Vagina (tissue), 2 donors: ENCODE measurements at places on chromosomes 3 and 15. TPM values are rescaled to one million over a fixed set of nuclear protein-coding genes. Genes with fewer than 3 reads are reported as not detected.

Gene SAMMSON
- total RNA-seq: not detected

- no peaks in the 10 kb centered on the region for H3K27me3 ChIP-seq
- H3K27ac ChIP-seq: no peak overlapping the region
- H3K4me3 ChIP-seq: no peak overlapping the region
- no peaks in the 10 kb centered on the region for H3K36me3 ChIP-seq
- no peaks in the 10 kb centered on the region for H3K4me1 ChIP-seq
- no peak for DNase-seq
These were observed 32.1 kb upstream of the XCR1 start for GRCh38 chr3:46059432-46059831.

Gene FGF7
- total RNA-seq: 137 TPM

Gene FYCO1
- 45.7 TPM for total RNA-seq

DNA sequence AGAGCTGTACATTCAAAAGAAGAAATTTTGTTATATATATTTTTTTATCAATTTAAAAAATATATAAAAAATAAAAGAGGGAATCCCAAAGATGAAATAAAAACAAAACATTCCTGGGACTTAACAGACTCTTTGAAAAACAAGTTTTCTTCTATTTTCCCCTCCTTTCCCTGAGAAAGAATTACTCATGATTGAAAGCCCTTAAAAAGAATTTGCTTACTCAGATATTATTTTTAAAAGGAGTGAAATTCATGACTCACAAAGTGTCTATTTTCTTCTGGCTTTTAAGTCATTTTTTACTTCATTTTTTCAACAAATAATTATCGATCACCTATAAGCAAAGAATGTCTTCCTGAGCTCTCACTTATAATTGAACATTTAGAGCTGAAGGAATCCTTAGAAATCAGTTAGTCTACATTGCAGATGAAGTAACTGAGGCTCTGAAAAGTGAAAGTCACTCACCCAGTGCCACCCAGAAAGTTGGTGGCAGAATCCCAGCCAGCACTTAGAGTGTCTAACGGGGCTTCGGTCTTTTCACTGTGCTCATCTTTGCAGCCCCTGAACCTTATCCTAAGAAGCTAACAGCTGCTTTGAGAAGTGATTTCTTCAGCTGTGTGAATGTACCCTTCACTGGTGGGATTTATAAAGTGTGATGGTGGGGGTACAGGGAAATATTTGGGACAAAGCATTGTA lies 42.5 kb upstream of the NUDT16 start:
- no peaks in the 10 kb centered on the region for H3K36me3 ChIP-seq
- no peaks in the 10 kb centered on the region for H3K27me3 ChIP-seq
- H3K27ac ChIP-seq: no peak overlapping the region
- H3K4me1 ChIP-seq: no peaks in the 10 kb centered on the region
- DNase-seq: no peak
- no peak overlapping the region for H3K4me3 ChIP-seq

GRCh38 chr15:26759986-26760385 lies 12.9 kb downstream of the GABRB3 start:
- no peak overlapping the region for H3K27ac ChIP-seq
- H3K36me3 ChIP-seq: no peaks in the 10 kb centered on the region
- no peak overlapping the region for H3K4me3 ChIP-seq
- DNase-seq: no peak
- H3K27me3 ChIP-seq: no peaks in the 10 kb centered on the region

Gene EPHA3
- total RNA-seq: 24.1 TPM

Gene ENTPD3
- total RNA-seq: 3.9 TPM

DNA sequence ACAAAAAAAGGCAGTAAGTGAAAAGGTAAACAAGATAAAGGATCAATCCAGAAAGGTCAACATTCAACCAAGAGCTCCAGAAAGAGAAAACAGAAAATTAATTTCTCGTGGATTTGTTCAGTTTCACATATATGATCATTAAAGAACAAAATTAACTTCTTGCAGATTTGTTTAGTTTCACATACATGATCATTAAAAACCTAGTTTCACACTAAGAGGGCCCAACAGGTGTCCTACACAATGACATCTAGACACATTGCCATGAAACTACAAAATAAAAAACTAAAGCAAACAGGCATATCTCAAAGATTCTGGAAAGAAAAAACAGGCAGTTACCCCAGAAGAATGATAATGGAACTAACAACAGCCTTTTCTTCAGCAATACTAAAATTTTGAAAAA lies 22.1 kb downstream of the PHC3 start:
- H3K36me3 ChIP-seq: peaks cover 13% of the 10 kb centered on the region
- H3K4me3 ChIP-seq: no peak overlapping the region
- peaks cover 14% of the 10 kb centered on the region for H3K4me1 ChIP-seq
- no peak for DNase-seq
- no peaks in the 10 kb centered on the region for H3K27me3 ChIP-seq

Gene GHRL
- not detected for total RNA-seq

Gene RAP2B
- 16.0 TPM for total RNA-seq

DNA sequence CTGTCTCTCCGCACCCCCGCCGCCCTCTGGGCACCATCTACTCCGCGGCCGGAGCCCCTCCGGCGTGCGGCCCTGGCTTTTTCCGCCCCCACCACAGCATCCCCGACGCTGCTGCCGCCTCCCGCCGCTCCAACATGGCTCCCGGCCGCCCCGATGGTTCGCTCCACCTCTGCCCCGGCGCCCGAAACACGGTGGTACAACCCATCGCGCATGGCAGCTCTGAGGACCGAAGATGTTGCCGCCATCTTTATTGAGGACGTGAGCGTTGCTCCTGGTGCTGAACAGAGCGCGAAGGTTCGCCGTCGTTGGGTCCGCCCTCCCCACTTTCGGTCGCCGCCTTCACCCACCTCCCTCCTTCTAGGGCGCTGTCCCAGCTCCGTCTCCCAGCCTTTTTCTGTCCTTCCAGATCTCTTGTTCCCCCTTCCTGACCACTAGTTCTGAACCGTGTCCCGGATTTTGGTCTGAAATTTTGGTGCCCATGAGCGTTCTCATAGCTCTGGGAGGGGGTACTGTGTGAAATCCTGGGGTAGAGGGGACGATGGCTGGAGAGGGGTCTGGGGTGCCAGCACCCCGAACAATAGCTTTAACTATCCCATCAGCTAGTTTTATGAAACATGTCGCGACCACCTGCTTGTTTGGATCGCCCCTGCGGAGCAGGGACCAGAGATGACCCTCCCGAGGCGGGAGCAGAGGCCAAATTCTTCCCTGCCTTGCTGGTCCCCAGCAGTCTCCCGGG lies at the start of gene CELSR3:
Gene CELSR3 (minus strand): TSS at position 134 of the 736 bp plus-strand sequence. CDS start 252 bp downstream, outside the sequence.
- DNase-seq: no peak
- no peaks in the 10 kb centered on the region for H3K36me3 ChIP-seq
- peak within 1 kb of the TSS; percentile 18 for H3K27ac ChIP-seq
- peaks cover 16% of the 10 kb centered on the region for H3K4me1 ChIP-seq
- peaks cover 4% of the 10 kb centered on the region for H3K27me3 ChIP-seq

Gene SKOR1
- total RNA-seq: 0.25 TPM

GRCh38 chr15:84648539-84648938 lies 5.5 kb downstream of the WDR73 start:
- H3K27ac ChIP-seq: no peak overlapping the region
- H3K27me3 ChIP-seq: no peaks in the 10 kb centered on the region
- H3K36me3 ChIP-seq: peaks cover 68% of the 10 kb centered on the region
- peaks cover 22% of the 10 kb centered on the region for H3K4me1 ChIP-seq

Gene PRRT3
- 1.7 TPM for total RNA-seq

DNA sequence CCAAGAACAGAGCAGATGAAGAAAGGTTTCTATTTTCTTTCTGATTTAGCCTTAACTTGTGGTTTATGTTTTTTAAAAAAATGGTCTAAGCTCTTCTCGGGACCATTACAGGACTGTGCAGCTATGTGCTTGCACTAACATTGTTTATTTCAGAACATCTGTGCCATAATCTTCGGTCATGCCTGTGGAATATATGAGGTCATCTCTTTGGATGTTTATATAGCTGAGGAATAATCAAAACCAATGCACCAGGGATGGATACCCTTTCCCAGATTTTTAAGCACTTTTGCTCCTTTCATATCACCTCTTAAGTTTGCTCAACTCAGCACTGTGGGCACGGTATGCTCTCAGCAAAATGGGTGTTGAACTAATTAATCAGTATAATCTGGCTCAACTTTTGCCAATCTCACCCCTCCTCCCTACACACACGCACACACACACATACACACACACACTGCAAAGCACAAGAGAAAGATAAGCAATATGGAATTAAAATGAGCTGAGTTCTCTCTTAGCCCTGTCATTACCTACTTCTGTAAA lies 268.5 kb upstream of the TMC3 start:
- peak overlapping the region; percentile 18 for H3K27ac ChIP-seq
- no peak overlapping the region for H3K4me3 ChIP-seq
- no peaks in the 10 kb centered on the region for H3K4me1 ChIP-seq
- no peak for DNase-seq
- H3K27me3 ChIP-seq: no peaks in the 10 kb centered on the region

Gene GANC
- total RNA-seq: 23.1 TPM

- H3K4me1 ChIP-seq: no peaks in the 10 kb centered on the region
- no peaks in the 10 kb centered on the region for H3K36me3 ChIP-seq
- no peak overlapping the region for H3K4me3 ChIP-seq
- no peak overlapping the region for H3K27ac ChIP-seq
- no peak for DNase-seq
- H3K27me3 ChIP-seq: no peaks in the 10 kb centered on the region
These were observed 41.3 kb downstream of the NECTIN3 start for GRCh38 chr3:111112913-111113312.

DNA sequence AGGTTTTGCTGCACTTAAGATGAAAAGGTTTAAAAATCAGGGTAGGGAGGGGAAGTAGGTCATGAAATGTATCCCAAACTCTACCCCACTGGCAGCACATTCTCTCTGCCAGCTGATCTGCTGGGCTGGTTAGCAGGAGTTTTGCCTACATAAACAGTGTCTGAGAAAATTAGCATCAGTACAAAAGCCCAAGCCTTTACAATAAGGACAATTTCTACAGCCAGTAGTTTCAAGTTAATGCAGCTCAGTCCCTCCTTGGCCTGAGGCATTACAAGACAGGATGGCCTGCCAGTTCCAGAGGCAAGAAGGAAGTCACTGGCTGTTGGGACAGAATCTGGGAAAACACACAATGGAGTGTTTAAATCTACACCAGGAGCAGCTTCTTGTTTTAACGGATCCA lies 32.8 kb downstream of the NCEH1 start:
- no peak for DNase-seq
- no peak overlapping the region for H3K27ac ChIP-seq
- H3K36me3 ChIP-seq: no peaks in the 10 kb centered on the region
- H3K4me1 ChIP-seq: peaks cover 30% of the 10 kb centered on the region

- H3K4me3 ChIP-seq: no peak overlapping the region
- no peaks in the 10 kb centered on the region for H3K36me3 ChIP-seq
- peaks cover 48% of the 10 kb centered on the region for H3K4me1 ChIP-seq
- H3K27ac ChIP-seq: peak overlapping the region; percentile 10
These were observed 121.9 kb upstream of the ARHGEF3 start for GRCh38 chr3:56923526-56924224.

Gene WDR93
- not detected for total RNA-seq

Gene IL17RE
- total RNA-seq: 15.2 TPM

DNA sequence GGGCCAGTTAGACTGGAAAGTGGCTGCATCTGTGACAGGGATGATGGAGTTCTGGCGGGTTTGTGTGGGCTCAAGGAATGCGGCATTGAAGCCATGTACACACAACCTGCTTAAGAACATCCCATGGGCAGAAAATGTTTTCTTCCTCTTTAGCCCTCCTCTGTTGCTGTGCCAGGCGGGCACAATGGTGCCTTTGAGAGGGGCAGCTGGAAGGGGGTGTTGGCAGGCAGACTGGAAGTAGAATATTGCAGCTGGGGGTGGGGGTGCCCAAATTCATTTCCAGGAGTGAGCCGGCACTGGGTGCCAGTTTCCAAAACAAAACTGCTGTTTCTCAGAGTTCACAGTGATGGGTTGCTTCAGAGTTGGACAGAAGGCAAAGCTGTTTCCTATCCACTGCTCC lies 91.8 kb upstream of the ETV5 start:
- no peak overlapping the region for H3K4me3 ChIP-seq
- no peaks in the 10 kb centered on the region for H3K4me1 ChIP-seq
- no peaks in the 10 kb centered on the region for H3K27me3 ChIP-seq
- H3K27ac ChIP-seq: no peak overlapping the region

GRCh38 chr3:138888560-138888959 lies 53.8 kb upstream of the PIK3CB start:
- H3K36me3 ChIP-seq: no peaks in the 10 kb centered on the region
- H3K27ac ChIP-seq: no peak overlapping the region
- DNase-seq: no peak
- no peak overlapping the region for H3K4me3 ChIP-seq
- H3K27me3 ChIP-seq: no peaks in the 10 kb centered on the region

- no peaks in the 10 kb centered on the region for H3K27me3 ChIP-seq
- no peak for DNase-seq
- H3K4me3 ChIP-seq: no peak overlapping the region
- peaks cover 34% of the 10 kb centered on the region for H3K4me1 ChIP-seq
- H3K27ac ChIP-seq: peak overlapping the region; percentile 27
- no peaks in the 10 kb centered on the region for H3K36me3 ChIP-seq
These were observed 35.6 kb upstream of the FLNB start for GRCh38 chr3:57972531-57973111.

Gene CCDC80
- total RNA-seq: 51.6 TPM

DNA sequence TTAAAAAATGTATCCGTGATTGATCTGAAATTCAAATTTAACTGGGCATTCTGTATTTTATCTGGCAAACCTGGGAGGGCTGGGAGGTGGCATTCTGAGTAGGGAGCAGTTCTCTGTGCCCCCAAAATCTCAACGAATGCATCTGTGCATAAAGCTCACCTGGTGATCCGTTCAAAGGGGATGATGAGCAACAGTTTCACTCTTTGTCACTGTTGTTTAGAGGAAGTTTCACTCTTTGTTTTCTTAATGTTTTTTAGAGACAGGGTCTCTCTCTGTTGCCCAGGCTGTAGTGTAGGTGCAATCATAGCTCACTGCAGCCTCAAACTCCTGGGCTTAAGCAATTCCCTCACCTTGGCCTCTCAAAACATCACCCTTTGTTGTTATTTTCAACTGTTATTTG lies 186.7 kb downstream of the SSR3 start:
- H3K27me3 ChIP-seq: no peaks in the 10 kb centered on the region
- DNase-seq: no peak
- H3K27ac ChIP-seq: no peak overlapping the region
- H3K4me1 ChIP-seq: no peaks in the 10 kb centered on the region

- no peaks in the 10 kb centered on the region for H3K27me3 ChIP-seq
- H3K36me3 ChIP-seq: no peaks in the 10 kb centered on the region
- H3K4me1 ChIP-seq: peaks cover 13% of the 10 kb centered on the region
These were observed 67.0 kb downstream of the CSNK1G1 start for GRCh38 chr15:64288999-64289398.

DNA sequence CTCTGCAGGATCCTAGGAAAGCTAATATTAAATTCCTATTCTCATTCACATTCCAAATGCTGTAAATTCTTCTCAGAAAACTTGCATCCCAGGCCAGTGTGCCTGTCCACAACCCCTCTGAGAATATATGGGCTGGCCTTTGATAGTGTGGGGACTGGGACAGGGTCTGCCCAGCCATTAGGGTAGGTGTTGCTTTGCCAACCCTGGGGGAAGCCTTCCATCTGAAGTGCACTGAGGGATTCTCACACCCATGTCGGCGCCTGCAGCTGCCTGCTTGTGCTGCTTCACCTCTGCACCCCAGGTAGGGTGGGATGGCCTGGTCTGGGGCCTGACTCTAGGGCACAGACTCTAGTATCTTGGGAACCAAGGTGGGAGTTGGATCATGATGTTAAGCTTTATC lies 15.2 kb upstream of the EXOG start:
- DNase-seq: no peak
- no peaks in the 10 kb centered on the region for H3K4me1 ChIP-seq
- H3K36me3 ChIP-seq: no peaks in the 10 kb centered on the region
- no peaks in the 10 kb centered on the region for H3K27me3 ChIP-seq
